ENCODE measurements at places on chromosomes 5 and 9.

GRCh38 chr9:119662329-119662728 lies 293.1 kb upstream of the BRINP1 start:
- DNase-seq, result no peak

DNA sequence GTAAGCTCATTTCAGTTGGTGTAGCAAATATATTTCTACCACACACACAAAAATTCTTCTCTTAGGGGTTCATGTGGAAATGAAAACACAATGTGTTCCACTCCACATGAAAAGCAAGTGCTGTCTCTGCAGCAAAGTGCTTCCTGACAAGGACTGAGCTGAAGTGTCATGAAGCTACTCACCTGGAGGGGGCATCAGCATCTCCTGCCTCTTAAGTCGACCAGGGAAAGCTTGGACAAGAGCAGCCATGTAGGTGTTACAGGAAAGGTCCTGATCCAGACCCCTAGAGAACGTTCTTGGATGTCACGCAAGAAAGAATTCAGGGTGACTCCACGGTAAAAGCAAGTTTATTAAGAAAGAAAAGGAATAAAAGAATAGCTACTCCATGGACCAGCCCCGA lies 62.8 kb downstream of the SV2C start:
- no peak for DNase-seq

- peak; percentile 69 for DNase-seq
Measured at GRCh38 chr5:43627028-43627427, 24.0 kb downstream of the NNT start.

- no peak for DNase-seq
Measured at GRCh38 chr9:95684516-95684915, 167.7 kb upstream of the PTCH1 start.

DNA sequence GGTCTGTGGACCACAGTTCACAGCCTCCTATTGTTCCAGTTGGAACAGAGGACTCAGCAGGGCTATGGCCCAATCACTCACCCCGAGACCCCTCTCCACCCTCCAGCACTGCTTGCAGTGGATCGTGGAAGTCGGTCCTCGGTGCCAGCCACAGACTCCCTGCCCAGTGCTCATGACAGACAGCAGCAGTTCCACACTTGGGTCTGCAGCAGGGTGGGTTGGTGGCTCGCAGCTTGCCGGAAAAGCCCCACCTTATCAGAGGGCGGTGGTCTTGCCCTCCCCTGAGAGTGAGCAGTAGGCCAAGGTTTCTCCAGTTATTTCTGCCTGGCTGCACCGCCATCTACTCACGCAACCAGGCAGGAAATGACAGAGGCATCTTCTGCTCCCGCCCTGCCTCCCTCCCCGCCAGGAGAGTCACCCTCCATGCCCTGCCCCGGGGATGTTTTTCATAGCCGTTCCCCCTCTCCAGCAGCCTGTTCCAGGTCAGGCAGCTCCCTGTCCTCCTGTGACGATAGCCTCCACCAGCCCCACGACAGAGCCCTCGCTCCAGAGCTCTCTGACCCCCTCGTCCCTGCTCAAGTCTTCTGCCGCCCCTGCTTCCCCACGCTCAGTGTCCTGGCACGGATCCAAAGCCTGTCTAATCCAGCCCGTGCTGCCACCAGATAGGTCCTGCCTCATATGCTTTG lies 34.5 kb downstream of the UNC5A start:
- DNase-seq, result peak; percentile 30

GRCh38 chr5:126961702-126962101 lies 68.7 kb downstream of the MARCHF3 start:
- DNase-seq, result peak; percentile 61

- DNase-seq, result no peak
Measured at GRCh38 chr9:107112707-107113243, 170.3 kb upstream of the RAD23B start.

GRCh38 chr5:43352131-43352530 lies 38.9 kb upstream of the HMGCS1 start:
- DNase-seq, result no peak

GRCh38 chr9:87309236-87309635 lies 188.4 kb upstream of the DAPK1 start:
- no peak for DNase-seq

DNA sequence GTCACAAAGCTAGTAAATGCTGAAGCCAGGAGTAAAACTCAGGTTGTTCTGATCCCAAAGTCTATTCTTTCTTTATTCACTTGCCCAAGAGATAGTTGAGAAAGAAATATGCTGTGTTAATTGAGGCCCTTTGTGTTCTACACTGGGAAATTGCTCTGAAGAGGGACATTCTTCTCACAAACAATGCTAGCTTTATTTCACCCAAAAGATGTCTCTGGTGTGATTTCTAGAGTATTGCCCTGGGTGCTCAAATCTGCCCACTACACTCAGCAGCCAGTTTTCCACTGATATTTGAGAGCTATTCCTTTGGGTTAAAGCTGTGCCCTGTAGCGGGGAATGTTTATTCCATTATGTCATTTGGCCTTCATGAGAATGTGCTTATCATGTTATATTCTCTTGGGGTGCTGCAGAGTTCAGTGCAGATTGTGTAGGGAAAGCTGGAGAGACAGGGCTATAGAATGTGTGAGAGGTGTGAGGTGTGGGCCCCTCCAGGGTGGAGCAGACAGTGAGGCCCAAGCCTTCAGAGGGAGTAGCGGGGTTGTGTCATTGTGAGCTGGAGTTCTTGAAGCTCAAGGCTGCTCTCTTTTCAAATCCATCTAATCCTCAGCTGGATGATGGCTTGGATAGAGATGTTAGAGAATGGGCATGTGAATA lies 21.0 kb upstream of the C5orf63 start:
- no peak for DNase-seq

DNA sequence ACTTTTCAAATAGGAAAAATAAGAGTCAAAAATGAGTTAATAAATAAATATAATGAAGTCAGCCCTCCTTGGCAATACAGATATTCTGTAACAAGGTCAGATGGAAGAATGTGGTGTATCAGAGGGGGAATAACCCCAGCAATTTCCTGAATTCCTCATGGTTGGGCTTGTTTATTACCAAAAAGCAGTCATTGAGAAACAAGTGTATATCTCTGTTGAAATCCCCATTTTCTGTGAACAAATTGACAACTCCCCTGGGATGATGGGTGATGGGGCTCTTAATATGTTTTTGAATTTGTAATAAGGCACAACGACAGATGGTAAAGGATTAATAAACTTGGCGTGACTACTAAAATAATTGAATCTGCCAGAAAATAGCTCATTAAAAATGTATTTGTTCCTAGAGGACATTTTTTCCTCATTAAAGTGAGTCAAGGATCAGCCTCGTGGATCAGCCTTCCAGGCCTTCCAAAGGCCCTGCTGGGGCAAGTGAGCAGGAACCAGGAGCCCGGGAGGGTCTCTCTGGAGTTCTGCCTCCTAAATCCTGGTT lies 34.2 kb downstream of the THBS4 start:
- DNase-seq, result no peak

DNA sequence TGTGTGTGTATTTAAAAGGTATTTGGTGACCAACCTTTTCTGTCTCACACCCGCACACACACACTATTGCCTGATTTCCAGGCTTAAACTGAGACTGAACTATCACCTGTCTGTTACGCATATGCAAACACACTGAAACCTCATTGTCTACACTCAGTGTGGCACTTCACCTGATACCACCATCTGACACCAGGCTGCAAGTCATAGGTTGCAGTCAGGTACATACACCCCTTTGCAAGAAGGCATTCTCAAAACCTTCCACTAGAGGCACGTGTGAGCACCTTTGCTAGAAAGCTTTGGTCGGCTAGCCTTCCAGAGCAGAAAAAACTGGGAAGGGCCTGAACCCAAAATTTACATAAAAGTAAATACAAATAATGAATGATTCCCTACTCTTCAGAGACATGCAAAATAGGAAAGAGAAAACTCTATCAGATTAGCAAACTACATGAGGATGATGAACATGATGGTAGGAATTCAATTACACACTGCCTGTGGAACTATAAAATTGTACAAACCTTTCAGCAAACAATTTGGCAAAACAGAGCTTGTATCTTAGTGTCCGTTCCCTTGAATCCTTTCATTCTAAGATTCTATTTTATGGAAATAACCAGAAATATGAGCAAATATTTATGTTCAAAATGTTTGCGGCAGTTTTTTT lies 5.9 kb upstream of the FOXD1 start:
- DNase-seq, result peak; percentile 71

DNA sequence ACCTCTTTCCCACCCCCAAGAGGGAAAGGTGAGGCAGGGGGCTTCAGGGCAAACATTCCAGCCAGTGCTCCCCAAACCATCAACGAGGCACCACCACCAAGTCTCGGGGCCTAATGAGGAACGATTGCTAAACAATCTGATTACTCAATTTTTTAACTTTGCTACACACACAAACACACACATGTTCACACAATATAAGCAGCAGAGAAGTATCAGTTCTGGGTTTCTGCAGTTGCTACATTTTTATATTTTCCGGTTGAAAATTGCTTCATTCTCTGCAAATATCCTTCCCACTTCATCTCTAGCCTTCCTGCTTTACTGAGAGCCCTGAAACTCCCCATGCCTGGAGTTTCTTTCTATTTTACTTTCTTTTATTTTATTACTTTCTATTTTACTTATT lies 60.2 kb downstream of the FEM1C start:
- no peak for DNase-seq

DNA sequence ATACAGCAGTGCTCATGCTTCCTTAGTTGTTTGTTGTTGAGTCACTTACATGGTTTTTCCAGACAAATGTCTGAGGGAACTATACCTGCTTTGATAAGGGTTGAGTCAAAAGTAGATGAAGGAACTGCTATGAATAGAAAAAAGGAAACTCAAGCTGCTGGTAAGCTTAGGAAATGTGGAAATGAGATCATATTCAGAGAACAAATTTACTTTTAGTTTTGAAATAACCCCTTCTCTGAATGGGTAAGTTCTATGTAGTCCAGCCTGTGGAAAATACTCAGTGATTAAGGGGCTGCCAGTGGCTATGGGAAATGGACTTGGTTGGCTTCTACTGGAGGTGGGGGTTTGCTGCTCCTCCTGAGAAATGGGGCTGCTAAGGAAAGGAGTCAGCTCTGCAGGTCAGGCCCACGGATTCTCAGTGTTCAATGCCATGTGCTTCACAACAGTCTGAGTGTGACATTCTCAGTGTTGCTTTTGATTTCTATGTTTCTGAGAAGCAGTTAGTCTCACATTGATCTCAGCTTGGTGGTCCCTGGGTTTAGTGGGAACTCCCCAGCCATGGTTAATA lies 47.7 kb upstream of the GLRX start:
- no peak for DNase-seq

- DNase-seq, result no peak
Measured at GRCh38 chr5:35081134-35081533, 33.4 kb upstream of the AGXT2 start.

DNA sequence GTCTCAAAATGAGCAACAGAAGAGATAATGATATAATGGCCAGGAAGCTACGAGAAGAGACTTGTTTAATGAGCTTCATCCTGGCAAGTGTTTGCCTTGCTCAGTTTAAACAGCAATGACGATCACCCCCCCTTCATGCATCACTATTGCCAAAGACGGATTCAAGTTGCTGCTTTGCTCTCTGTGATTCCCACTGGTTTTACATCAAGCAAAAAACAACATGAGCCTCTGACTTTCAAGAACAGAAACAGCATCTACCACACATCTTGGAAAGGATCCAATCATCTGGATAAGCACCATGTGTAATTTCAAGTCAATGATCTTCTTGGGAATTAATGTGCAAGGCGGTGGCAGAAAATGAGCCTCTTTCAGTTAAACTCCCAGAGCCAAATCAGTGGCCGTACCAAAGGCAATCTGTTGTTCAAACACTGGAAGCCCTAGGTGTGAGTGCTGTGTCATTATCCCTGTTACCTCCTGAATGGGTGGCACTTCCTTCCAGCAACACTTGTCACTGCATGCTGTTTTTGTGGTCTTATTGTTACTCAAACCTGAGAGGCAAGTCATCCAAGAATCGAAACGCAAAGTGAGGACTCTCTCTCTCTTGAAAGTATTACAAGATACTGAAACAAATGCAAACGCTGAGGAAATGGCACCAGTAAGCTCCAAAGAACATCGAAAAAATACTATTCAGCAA lies 72.8 kb downstream of the MED27 start:
- DNase-seq, result no peak

GRCh38 chr5:170630711-170631141 lies 126.9 kb downstream of the KCNIP1 start:
- DNase-seq, result no peak

DNA sequence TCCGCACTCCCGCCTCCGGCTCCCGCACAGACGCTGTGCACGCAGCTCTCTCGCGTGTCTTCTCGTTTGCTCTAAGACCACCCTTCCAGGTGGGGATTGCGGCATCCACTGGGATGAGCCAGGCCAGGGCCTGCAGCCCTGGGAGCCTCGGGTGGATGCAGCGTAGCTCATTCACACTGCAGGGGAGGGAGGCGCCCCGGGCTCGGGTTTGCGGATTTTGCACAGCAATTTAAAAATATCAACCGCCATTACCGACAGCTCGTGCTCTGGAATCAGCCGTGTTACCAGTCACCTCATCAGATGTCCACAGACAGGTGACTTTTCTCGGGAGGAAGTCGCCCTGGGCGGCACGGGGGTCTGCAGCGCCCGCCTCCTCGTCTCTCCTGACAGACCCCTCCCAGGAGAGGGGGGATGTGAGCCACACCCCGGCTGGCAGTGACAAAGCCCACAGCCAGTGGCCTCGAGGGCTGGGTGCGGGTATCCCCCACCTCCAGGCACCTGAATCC lies 20.8 kb upstream of the SLC6A3 start:
- no peak for DNase-seq

DNA sequence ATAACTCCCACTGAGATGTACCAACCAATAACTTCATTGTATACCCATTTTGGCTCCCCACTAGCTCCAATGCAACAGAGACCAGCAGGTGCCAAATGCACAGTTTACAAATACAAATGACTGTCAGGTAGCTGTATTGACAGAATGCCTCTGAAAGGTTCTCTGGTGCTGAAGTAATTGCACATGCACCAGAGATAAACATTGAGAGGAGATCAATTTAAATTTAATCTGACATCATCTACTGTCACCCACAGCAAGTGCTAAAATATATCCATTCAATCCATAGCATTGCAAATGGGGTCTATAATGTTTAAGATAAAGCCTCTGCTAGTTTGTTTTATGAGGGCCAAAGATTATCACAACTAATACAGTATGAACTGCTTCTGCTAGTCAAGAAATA lies 80.2 kb downstream of the STX17 start:
- DNase-seq, result no peak

GRCh38 chr5:84059672-84060071 lies 325.0 kb downstream of the EDIL3 start:
- no peak for DNase-seq

GRCh38 chr5:93069276-93069675 lies 511.7 kb downstream of the NR2F1-AS1 start:
- no peak for DNase-seq

- DNase-seq, result peak; percentile 37
Measured at GRCh38 chr9:124133727-124134126, 122.2 kb downstream of the LHX2 start.
